ENCODE measurements at places on chromosomes 7 and 10.

GRCh38 chr7:26298472-26299058, 6.9 kb downstream of the SNX10 start:
- no peak for DNase-seq

DNA sequence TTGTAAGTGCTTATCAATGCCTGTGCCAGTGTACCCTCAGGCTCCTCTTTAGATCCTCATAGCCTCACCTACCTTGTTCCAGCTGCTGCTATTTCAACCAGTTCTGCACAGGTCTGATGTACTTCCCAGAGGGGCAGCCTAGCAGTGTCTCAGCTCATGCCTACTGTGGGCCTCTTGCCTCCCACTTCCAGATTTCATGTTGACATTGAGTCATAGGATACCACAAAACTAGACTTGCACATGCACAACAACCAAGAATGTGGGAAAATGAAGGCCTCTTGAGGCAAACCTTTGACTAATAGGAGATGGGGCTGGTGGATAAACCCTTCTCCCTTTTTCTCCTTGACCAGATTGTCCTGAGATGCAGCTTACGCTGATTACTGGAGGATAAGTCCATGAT, 31.0 kb downstream of the PON3 start:
- no peak for DNase-seq

GRCh38 chr10:33233221-33233620, 101.2 kb downstream of the NRP1 start:
- no peak for DNase-seq

DNA sequence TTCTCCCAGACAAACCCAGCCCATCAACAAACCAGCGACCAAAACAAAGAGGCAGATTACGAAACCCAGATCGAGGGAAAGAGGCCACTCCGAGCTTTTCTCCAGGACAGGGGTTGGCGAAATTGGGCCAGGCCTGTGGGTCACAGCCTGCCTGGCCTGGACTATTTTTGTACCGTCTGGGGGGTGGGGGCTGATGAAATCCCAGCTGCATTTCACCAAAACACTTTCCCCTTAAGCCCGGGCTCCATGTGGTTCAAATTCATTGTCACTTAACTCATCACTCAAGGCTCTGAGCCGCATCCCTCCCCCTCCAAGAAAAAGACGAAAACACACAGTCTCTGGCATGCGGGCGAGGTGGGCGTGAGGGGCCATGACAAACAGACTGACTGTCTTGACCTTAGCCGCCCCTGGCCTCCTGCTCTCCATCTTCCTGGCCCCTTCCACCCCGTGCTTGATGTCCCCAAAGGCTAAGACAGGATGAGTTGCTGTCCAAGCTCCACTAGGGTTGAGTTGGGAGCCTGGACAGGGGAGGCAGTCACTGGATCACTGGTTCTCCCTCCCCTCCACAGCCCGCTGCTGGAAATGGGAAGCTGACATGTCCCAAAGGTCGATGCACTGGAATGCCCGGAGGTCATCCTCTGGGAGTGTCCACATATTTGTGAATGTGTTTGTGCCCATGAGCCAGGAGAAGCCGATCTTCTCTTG, 19.2 kb downstream of the TMEM270 start:
- no peak for DNase-seq

DNA sequence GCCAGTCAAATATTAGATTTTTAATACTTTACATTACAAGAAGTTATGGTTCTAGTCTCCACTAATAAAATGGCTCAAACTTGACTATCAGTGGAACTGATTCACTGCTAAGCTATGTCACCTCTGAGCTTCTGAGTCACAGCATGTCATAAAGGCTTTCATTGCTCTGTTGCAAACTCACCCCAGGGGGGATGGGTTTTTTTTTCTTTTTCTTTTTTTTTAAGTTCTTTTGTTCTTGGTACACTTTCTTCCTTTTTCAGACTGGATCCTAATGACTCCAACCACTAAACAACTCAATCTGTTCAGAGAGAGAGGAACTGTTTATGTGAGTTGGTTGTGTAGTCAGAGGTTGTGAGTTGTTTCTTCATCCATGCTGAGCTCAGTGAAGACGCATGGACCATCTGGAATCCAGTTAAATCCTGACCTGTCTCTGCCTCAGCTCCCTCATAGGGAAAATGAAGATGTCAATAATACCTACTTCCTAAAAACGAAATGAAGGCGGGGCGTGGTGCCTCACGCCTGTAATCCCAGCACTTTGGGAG, 11.0 kb downstream of the MYOF start:
- DNase-seq = no peak

DNA sequence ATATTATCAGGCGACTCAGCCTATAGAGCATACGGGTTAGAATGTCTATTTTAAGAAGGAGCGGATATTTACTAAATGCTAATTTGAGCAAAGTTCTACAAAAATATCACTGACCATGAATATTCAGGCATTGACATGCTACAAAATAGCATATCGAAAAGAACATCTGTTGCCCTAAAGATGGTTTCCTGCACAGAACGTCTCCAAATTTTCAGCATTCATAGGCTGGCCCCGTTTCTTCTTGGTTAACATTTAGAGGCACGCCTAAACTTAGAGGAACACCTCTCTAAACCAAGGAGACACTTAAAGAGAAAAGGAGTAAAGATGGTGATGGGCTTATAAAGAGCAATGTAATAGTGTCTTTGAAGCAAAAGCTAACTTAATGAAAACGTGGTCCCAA, 1.3 kb upstream of the MINPP1 start:
- DNase-seq = no peak

DNA sequence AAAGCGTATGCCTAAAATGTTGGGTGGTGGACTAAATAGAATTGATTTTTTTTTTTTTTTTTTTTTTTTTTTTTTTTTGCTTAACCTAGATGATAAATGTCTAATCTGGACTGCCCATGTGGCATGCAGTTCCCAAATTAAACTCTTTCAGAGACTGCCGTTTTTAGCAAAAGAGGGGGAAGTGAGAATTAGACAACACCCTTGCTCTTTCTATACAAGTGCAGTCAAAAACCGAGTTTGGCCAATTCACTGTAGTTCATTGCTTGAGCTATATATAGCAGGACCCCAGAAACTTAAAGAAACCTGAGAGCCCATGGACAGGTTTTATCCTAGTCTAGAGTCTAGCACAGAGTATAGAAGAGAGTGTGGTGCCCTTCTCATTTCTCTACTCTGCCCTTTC, 141.9 kb downstream of the GRM3 start:
- DNase-seq = no peak

Data from central memory CD4-positive, alpha-beta T cell (primary cell).